Amniotic epithelial cell (primary cell): ENCODE measurements at places on chromosomes 5 and 9.
A peak's percentile ranks its signal among the peaks of the same experiment; 100 is the strongest.

GRCh38 chr9:3946840-3947587 is 352.9 kb downstream of the GLIS3 start:
- DNase-seq: no peak

DNA sequence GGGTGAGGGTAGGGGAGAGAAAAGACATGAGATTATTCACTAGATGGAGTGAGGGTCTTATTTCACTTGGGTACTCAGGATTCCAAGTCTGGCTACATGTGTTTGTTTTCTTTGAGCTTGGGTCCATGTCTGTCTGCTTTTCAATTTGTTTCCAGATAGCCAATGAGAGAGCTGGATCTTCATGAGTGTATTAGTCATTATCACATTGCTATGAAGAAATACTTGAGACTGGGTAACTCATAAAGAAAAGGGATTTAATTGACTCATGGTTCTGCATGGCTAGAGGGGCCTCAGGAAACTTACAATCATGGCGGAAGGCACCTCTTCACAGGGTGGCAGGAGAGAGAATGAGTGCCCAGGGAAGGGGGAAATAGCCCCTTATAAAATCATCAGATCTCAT is 196.8 kb upstream of the TRIM32 start:
- peak; percentile 72 for DNase-seq

- no peak for DNase-seq
Observed at GRCh38 chr5:56037531-56038010, 42.8 kb upstream of the IL6ST start.

- DNase-seq: no peak
Observed at GRCh38 chr5:32771037-32771436, 59.9 kb downstream of the NPR3 start.

DNA sequence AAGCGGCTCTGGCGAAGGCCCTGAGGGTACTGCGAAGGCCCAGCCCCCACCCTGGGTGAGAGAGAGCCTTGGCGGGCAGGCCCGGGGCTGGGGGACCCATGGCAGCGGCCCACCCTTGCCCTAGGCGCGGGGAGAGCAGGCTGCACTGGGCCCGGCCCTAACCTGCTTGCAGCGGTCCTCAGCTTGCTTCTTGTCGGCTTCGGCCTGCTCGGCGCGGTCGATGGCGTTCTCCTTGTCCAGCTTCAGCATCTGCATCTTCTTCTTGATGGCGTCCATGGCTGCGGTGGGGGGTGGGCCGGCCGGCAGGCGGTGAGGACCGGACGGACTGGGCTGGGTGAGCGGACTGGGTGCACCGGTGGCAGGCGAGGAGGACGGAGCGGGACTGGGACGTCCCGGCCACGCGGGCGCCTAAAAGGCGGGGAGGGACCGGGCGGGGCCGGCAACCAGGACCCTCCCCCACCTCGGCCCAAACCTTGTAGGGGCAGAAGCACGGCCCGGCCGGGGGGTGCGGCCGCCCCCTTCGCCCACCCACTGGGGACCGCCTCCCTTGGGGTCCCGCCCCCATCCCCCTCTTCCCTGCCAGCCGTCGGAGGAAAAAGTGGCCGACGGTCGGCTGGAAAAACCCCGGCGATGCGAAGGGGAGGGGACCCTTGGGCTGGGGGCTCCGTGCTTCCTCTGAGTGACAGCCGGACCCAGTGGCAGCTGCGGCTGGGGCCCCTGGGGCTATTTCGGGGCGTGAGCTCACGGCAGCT is at the start of gene TPM2:
TPM2 (minus strand) TSS at position 384 of the 752 bp plus-strand sequence; CDS start at position 276, 108 bp downstream.
- peak; percentile 88 for DNase-seq

GRCh38 chr5:172952034-172952511 is 7.2 kb upstream of the RPL26L1 start:
- DNase-seq: no peak

GRCh38 chr9:89668216-89668865 is 63.5 kb downstream of the GADD45G start:
- peak; percentile 5 for DNase-seq

GRCh38 chr5:94433397-94434163 is 184.8 kb downstream of the KIAA0825 start:
- DNase-seq: peak; percentile 96

DNA sequence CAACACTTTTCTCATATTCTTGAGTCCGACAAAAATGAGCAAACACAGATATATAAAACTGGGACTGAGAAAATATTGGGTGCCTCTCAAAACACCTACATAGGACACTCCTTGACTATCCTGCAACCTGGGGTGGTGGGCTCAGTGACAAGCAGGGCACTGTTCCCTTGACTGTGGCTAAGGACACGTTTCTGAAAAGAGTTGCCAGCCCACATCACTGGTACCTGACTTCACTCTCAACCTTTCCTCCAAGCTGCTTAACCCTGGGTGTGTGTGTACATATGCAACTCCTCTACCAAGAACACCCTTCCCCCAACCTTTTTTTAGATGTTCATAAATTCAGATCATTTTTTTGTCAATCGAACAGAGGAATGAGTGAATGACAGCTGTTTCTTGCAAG is 148.7 kb downstream of the ACTL7B start:
- no peak for DNase-seq

- DNase-seq: peak; percentile 53
Observed at GRCh38 chr5:39167141-39167971, 52.0 kb downstream of the FYB1 start.
